ENCODE measurements at places on chromosomes 5 and 9. TPM values are rescaled to one million over a fixed set of nuclear protein-coding genes. Genes with fewer than 3 reads are reported as not detected.

DNA sequence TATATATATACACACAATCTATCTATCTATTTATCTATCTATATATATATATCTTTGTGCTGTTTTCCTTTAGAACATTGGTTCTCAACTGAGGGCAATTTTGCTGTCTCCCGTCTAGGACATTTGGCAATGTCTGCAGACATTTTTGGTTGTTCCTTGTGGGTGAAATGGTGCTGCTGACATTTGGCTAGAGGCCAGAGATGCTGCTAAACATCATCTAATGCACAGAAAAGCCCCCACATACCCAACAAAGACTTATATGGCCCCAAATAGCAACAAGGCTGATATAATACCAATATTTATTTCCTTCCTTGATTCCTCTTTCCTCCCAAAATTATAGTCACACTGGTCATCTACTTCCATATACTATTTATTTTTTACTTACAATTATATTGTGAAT lies 197.5 kb downstream of the TRPM3 start:
- H3K4me1 ChIP-seq = peaks cover 3% of the 10 kb centered on the region
- no peaks in the 10 kb centered on the region for H3K36me3 ChIP-seq
- H3K4me3 ChIP-seq = no peak overlapping the region
- no peak overlapping the region for H3K27ac ChIP-seq

DNA sequence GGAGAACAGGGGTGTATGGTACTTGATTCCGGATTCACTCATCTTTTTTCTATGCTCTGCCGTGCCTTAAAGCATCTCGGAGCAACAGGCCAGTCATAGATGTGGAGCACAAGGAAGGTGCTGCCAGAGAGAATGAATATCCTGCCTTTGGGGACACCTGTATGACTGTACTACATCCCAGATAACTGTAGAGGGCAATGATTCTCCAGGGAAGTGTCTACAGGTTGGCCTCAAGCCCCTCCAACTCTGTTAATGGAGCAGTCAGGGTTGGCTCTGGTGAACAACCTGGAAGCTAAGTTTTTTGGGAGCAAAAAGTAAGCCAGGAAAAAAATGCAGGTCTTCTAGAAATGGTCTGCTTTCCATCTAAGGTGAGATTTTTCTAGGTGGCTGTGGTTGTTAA lies 71.0 kb downstream of the NREP start:
- DNase-seq = no peak
- no peak overlapping the region for H3K27ac ChIP-seq
- H3K36me3 ChIP-seq = no peaks in the 10 kb centered on the region
- no peak overlapping the region for H3K4me3 ChIP-seq

DNA sequence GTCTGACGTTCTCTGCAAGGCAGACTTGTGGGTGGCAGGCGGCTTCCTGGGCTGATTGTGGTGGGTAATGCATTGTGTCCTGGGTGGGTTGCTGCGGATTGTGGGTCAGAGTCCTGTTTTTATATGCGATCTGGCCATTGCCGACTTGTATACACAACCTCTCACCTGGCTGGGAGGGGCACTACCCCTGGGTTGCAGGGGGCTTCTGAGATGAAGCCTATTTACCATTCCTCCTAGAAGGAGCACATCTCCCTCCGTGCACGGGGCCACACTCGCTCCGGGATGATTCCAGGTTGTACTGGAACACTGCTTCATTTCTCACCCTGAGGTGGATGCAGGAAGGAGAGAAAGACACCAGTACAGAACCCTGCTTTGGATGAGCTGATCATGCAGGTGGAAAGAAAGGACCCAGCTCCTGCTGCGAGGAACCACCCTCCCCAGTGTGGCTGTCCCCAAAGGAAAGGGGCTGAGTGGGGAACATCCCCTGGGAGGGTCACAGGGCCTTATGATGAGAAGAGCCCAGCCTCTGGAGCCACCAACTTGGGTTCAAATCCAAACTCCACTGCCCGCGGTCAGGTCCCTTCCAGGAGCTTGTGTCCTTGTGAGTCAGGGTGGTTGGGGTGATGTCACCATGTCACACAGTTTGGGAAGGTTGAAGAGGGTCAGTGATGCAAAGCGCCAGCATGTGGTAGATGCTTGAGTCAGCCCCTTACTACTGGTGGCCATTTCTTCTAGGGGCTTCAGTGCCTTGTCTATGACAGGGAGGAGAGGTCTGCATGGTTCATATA lies 151.8 kb upstream of the COL5A1 start:
- peaks cover 3% of the 10 kb centered on the region for H3K4me1 ChIP-seq
- no peak overlapping the region for H3K27ac ChIP-seq
- H3K4me3 ChIP-seq = no peak overlapping the region
- no peak for DNase-seq
- H3K27me3 ChIP-seq = no peaks in the 10 kb centered on the region
- H3K36me3 ChIP-seq = no peaks in the 10 kb centered on the region

DNA sequence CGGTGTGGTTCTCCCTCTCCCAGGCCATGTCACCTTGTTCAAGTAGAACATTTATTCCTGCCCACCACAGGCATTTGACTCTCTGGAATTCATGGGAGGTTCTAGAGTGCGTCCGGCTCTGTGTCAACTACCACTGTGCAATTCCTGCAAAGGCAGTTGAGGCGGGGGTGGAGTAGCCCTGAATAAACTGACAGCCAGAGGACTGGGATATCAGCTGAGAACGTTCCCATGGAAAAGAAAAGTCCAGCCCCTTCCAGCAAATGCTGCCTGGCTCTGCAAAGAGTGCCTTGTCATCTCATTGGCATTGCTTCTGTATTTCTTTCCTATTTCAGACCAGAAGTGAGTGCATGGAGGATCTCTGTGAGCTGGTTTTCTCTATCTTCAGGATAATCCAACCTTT lies 18.9 kb upstream of the MEGF9 start:
- H3K4me1 ChIP-seq = peaks cover 15% of the 10 kb centered on the region
- H3K27ac ChIP-seq = no peak overlapping the region
- H3K36me3 ChIP-seq = no peaks in the 10 kb centered on the region
- no peak overlapping the region for H3K4me3 ChIP-seq
- H3K27me3 ChIP-seq = no peaks in the 10 kb centered on the region

DNA sequence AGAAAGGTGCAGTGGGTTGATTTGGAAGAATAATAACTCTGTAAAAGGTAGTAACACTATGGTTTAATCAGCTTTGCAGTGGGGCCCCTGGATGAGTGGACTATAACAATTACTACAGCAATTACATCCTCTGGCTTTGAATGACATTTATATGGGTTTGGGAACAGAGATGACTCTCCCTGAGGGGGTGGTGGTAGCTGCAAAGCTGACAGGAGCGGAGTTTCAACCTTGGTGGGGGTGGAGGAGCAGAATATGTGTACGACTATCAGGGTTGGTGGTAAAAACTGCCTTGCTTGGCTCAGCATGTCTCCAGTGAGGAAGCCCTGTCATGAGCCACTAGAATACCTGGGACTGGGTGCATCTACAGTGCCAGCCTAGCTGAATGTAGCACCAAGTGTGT lies 28.3 kb upstream of the NR3C1 start:
- no peak overlapping the region for H3K4me3 ChIP-seq
- H3K4me1 ChIP-seq = no peaks in the 10 kb centered on the region
- no peaks in the 10 kb centered on the region for H3K36me3 ChIP-seq

DNA sequence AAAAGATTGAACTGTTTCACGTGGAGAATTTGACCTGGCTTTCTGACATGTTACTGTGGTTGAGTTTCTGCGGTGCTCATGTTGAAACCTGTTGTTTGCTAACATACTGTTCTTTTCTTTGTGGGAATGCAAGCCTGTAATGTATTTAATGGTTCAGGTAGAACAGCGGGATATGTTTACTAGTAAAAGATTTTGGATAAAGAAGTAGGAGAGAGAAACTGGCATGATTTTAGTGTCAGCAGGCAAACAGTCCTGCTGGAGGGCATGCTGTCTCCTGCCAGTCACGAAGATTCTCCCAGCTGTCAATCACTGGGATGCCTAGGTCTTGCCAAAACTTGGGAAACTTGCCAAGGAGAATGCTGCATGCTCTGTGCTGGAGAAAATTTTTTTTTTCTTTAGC lies 263.5 kb downstream of the TAF11L14 start:
- no peaks in the 10 kb centered on the region for H3K4me1 ChIP-seq
- no peaks in the 10 kb centered on the region for H3K36me3 ChIP-seq
- H3K4me3 ChIP-seq = no peak overlapping the region
- H3K27ac ChIP-seq = no peak overlapping the region

DNA sequence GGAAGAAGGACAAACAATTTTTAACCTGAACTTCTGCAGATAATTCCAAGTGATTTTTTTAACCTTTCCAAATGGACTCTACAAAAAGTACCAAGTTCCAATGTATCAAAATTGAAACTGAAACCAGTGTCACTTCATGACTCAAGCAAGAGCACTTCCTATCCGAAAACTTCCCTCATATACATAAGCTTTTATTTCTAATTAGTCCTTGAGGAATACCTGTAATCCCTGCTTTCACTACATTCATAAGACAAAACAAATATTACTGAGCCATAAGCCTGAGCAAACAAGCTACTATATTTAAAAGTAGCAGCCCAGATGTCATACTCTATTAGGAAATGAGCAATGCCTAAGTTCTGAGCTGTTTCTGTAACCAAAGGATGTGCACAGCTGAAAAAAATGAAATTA lies 224.4 kb downstream of the EBF1 start:
- H3K27ac ChIP-seq = peak overlapping the region; percentile 38
- no peaks in the 10 kb centered on the region for H3K27me3 ChIP-seq
- H3K4me3 ChIP-seq = peak overlapping the region; percentile 30
- DNase-seq = peak; percentile 36
- peaks cover 2% of the 10 kb centered on the region for H3K4me1 ChIP-seq

- no peaks in the 10 kb centered on the region for H3K27me3 ChIP-seq
- no peak overlapping the region for H3K4me3 ChIP-seq
- DNase-seq = peak; percentile 81
- no peaks in the 10 kb centered on the region for H3K4me1 ChIP-seq
- no peak overlapping the region for H3K27ac ChIP-seq
These were observed 841.9 kb upstream of the ACO1 start for GRCh38 chr9:31542384-31543055.

- H3K36me3 ChIP-seq = peaks cover 45% of the 10 kb centered on the region
- no peak overlapping the region for H3K27ac ChIP-seq
- DNase-seq = no peak
- no peaks in the 10 kb centered on the region for H3K4me1 ChIP-seq
These were observed 26.6 kb upstream of the POMT1 start for GRCh38 chr9:131475956-131476776.

- H3K4me1 ChIP-seq = peaks cover 4% of the 10 kb centered on the region
- no peaks in the 10 kb centered on the region for H3K36me3 ChIP-seq
- no peaks in the 10 kb centered on the region for H3K27me3 ChIP-seq
- H3K4me3 ChIP-seq = no peak overlapping the region
These were observed 10.4 kb downstream of the ARHGEF28 start for GRCh38 chr5:73636408-73636807.

DNA sequence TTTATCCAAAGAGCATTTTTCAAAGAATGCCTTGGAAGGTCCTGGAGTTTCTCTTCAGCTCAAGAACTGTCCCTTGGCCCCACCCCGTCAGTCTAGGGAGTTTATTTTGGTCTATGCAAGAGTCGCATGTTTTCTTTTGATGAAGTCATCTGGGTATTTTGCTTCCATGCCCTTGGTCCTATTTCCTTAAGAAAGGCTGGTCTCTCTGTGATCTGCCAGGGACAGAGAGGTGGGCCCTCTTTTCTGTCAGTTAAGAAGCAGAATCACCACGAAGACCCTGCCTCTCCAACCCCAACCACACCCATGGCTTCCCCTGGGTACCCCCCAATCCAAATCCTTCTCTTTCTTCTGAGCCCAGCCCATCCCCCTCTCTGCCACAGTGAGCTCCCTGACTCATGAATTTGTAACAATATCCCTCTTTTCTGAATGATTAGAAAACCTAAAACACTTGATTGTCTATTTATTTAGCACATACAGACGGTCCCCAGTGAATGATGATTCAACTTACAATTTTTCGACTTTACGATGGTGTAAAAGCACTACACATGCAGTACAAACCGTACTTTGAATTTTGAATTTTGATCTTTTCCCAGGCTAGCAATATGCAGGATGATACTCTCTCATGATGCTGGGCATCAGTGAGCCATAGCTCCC lies 163.5 kb upstream of the ADRA1B start:
- DNase-seq = peak; percentile 46
- no peaks in the 10 kb centered on the region for H3K4me1 ChIP-seq
- no peak overlapping the region for H3K4me3 ChIP-seq
- H3K27me3 ChIP-seq = no peaks in the 10 kb centered on the region
- no peak overlapping the region for H3K27ac ChIP-seq
- no peaks in the 10 kb centered on the region for H3K36me3 ChIP-seq

SUSD3 gene
- total RNA-seq = 4.6 TPM

PDCD1LG2 gene
- 6.9 TPM for total RNA-seq

SLC6A7 gene
- not detected for total RNA-seq

PLPP7 gene
- total RNA-seq = 8.2 TPM

GZMA gene
- total RNA-seq = not detected

ANGPTL2 gene
- total RNA-seq = 163 TPM

ASS1 gene
- total RNA-seq = 223 TPM

PDE6A gene
- total RNA-seq = under 0.01 TPM

Data from fibroblast of lung (primary cell).